ENCODE measurements at places on chromosomes 4 and X. TPM values are rescaled to one million over a fixed set of nuclear protein-coding genes. Genes with fewer than 3 reads are reported as not detected.

Gene NUDT6
- 4.2 TPM for total RNA-seq

DNA sequence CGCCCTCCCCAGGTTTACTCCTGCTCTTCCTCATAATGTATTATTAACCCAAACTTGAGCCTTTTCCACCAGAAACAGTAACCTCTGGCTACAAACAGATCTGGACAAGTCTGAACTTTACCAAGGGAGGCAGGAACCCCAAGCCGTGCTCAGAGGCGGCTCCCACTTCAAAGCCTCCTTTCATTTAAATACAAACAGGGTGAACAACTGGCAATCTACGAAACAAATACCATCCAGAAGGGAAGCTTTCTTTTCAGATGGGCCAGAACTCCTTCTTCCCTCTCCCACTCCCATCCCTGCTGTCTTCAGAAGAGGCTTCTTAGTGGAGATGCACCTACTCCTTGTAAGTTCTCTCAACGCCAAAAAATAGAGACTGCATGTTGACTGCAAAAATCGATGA, 2.1 kb upstream of the GPC4 start:
- no peaks in the 10 kb centered on the region for H3K36me3 ChIP-seq
- no peaks in the 10 kb centered on the region for H3K27me3 ChIP-seq
- H3K4me1 ChIP-seq, result peaks cover 20% of the 10 kb centered on the region
- DNase-seq, result no peak

DNA sequence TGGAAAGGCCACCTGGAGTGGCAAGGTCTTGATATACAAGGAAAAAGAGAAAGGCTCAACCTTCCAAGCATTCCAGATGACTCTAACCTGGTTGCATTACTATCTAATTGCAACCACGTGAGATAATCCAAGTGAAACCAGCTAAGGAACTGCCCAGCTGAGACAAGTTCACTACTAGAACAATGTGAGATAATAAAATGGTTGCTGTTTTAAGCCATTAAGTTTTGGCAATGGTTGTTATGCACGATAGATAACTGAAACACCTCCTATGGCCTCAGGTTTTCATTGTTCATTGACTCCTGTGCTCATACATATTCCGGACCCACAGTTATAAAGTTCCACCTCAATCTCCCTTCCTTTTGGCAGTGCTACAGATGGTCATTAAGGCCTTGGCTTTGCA, 9.2 kb upstream of the CXorf66 start:
- H3K36me3 ChIP-seq, result no peaks in the 10 kb centered on the region
- no peak overlapping the region for H3K27ac ChIP-seq
- peaks cover 3% of the 10 kb centered on the region for H3K27me3 ChIP-seq
- H3K4me3 ChIP-seq, result no peak overlapping the region
- no peak for DNase-seq
- no peaks in the 10 kb centered on the region for H3K4me1 ChIP-seq

Gene EXOC1L
- total RNA-seq, result not detected

DNA sequence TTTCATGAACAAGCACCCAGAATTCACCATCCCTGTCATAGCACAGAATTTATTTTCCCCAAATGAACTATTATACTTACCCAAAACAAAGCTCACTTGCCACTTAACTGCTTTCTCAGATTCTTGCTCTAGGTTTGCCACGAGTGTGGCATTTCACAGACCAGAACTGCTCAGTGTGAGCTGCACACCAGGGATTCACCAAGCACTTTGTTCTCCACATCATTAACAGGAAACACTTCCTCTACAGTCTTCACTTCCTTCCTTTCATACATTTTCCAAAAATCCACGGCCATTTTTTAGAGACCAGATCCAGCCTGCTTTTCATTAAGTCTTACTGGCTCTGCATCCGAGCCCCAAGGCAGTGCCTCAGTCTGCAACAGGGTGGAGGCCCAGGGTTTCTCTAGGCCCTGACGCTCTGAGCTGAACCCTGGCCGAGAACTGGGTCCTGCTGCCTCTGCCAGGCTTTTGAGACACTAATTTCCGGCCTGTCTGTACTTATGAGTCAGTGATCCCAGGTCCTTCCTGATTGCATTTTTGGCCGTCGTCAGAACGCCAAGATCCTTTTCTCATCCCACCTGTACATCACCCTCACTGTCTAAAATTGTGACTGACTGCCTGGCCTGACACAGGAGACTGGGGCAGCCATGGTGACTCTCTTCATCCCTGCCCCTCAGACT, 67.6 kb upstream of the MTNR1A start:
- H3K27ac ChIP-seq, result peak overlapping the region; percentile 81
- DNase-seq, result no peak
- H3K27me3 ChIP-seq, result no peaks in the 10 kb centered on the region

DNA sequence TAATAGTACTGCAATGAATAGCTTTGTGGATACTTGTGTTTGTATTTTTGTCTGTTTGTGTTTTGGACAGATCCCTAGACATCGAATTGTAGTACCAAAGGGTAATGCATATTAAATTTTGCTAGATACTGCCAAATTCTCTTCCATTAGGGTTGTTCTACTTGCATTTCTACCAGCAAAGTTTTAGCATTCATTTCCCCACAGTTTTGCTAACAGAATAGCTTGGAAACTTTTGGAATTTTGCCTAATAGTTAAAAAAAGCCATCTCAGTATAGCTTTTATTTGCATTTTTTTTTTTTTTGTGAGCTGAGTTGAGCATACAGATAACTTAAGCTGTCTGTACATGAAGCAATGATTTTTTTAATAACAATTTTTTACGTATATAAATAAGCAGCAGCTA, 1084.9 kb downstream of the ADGRL3 start:
- H3K4me1 ChIP-seq, result no peaks in the 10 kb centered on the region
- no peak overlapping the region for H3K4me3 ChIP-seq
- no peak overlapping the region for H3K27ac ChIP-seq
- no peaks in the 10 kb centered on the region for H3K27me3 ChIP-seq
- no peak for DNase-seq

- H3K27me3 ChIP-seq, result no peaks in the 10 kb centered on the region
- H3K4me3 ChIP-seq, result no peak overlapping the region
- no peaks in the 10 kb centered on the region for H3K4me1 ChIP-seq
Measured at GRCh38 chrX:79452881-79453280, 85.7 kb upstream of the ITM2A start.

GRCh38 chr4:48189731-48190130, 55.7 kb upstream of the TXK start:
- H3K27me3 ChIP-seq, result peaks cover 30% of the 10 kb centered on the region
- no peak for DNase-seq
- no peak overlapping the region for H3K4me3 ChIP-seq
- peaks cover 4% of the 10 kb centered on the region for H3K4me1 ChIP-seq
- no peaks in the 10 kb centered on the region for H3K36me3 ChIP-seq
- H3K27ac ChIP-seq, result no peak overlapping the region

DNA sequence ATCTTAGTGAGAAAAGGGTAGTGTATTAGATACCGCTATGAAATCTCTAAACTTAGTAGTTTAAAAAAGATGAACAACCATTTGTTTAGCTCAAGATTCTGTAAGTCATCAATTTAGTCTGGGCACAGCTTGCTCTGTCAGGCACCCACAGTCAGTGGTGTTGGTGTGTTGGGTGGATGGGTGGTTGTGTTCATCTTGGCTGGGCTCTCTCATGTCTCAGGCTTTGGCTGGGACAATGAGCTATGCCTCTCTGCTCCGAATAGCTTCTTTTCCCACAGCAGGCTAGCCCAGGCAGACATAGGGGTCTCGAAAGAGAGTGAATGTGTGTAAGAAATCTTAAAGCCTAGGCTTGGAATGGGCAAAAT, 127.0 kb upstream of the GATB start:
- no peak overlapping the region for H3K4me3 ChIP-seq
- no peak overlapping the region for H3K27ac ChIP-seq
- H3K36me3 ChIP-seq, result no peaks in the 10 kb centered on the region
- no peaks in the 10 kb centered on the region for H3K4me1 ChIP-seq
- no peak for DNase-seq

- H3K4me3 ChIP-seq, result no peak overlapping the region
- no peak for DNase-seq
- H3K27ac ChIP-seq, result no peak overlapping the region
- peaks cover under 1% of the 10 kb centered on the region for H3K4me1 ChIP-seq
Measured at GRCh38 chrX:56498756-56499155, 64.7 kb upstream of the UBQLN2 start.

GRCh38 chr4:165060938-165061337, 7.3 kb downstream of the TRIM75 start:
- no peak overlapping the region for H3K4me3 ChIP-seq
- H3K27ac ChIP-seq, result no peak overlapping the region
- DNase-seq, result no peak
- no peaks in the 10 kb centered on the region for H3K27me3 ChIP-seq
- no peaks in the 10 kb centered on the region for H3K36me3 ChIP-seq
- no peaks in the 10 kb centered on the region for H3K4me1 ChIP-seq

Gene MEPE
- total RNA-seq, result not detected

GRCh38 chr4:25161593-25161950, 1.3 kb upstream of the SEPSECS start:
- no peak for DNase-seq
- peak overlapping the region; percentile 81 for H3K4me3 ChIP-seq
- H3K36me3 ChIP-seq, result peaks cover 5% of the 10 kb centered on the region
- H3K4me1 ChIP-seq, result peaks cover 28% of the 10 kb centered on the region
- H3K27ac ChIP-seq, result peak overlapping the region; percentile 98
- no peaks in the 10 kb centered on the region for H3K27me3 ChIP-seq

Gene HTR2C
- total RNA-seq, result not detected

GRCh38 chr4:175951794-175952193, 113.8 kb upstream of the WDR17 start:
- H3K4me1 ChIP-seq, result no peaks in the 10 kb centered on the region
- H3K36me3 ChIP-seq, result no peaks in the 10 kb centered on the region
- H3K27ac ChIP-seq, result no peak overlapping the region
- no peak overlapping the region for H3K4me3 ChIP-seq

GRCh38 chrX:21373637-21374162, 518 bp upstream of the CNKSR2 start:
- H3K27ac ChIP-seq, result no peak overlapping the region
- peak overlapping the region; percentile 61 for H3K4me3 ChIP-seq
- no peak for DNase-seq
- H3K4me1 ChIP-seq, result peaks cover 5% of the 10 kb centered on the region
- H3K27me3 ChIP-seq, result peaks cover 37% of the 10 kb centered on the region

GRCh38 chr4:88860586-88860985, 163.0 kb upstream of the NAP1L5 start:
- H3K27ac ChIP-seq, result no peak overlapping the region
- no peak for DNase-seq
- peaks cover 8% of the 10 kb centered on the region for H3K4me1 ChIP-seq
- no peak overlapping the region for H3K4me3 ChIP-seq
- H3K36me3 ChIP-seq, result no peaks in the 10 kb centered on the region

GRCh38 chrX:30881797-30882196, 7.3 kb downstream of the TAB3 start:
- H3K4me3 ChIP-seq, result no peak overlapping the region
- H3K27ac ChIP-seq, result no peak overlapping the region
- no peaks in the 10 kb centered on the region for H3K4me1 ChIP-seq

Gene RNF212
- 9.1 TPM for total RNA-seq

Gene GAGE1
- not detected for total RNA-seq

DNA sequence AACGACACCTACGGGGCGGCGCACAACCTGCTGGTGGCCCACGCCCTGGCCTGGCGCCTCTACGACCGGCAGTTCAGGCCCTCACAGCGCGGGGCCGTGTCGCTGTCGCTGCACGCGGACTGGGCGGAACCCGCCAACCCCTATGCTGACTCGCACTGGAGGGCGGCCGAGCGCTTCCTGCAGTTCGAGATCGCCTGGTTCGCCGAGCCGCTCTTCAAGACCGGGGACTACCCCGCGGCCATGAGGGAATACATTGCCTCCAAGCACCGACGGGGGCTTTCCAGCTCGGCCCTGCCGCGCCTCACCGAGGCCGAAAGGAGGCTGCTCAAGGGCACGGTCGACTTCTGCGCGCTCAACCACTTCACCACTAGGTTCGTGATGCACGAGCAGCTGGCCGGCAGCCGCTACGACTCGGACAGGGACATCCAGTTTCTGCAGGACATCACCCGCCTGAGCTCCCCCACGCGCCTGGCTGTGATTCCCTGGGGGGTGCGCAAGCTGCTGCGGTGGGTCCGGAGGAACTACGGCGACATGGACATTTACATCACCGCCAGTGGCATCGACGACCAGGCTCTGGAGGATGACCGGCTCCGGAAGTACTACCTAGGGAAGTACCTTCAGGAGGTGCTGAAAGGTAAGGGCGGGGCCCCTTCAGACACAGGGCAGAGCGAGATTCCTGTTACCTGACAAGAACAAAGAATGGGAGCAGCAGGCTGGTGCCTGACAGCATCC, 11.7 kb downstream of the RPL9 start:
- H3K27me3 ChIP-seq, result no peaks in the 10 kb centered on the region
- no peak overlapping the region for H3K27ac ChIP-seq
- no peaks in the 10 kb centered on the region for H3K4me1 ChIP-seq
- H3K36me3 ChIP-seq, result peaks cover 9% of the 10 kb centered on the region
- DNase-seq, result peak; percentile 90

Gene SRPK3
- total RNA-seq, result 0.18 TPM

DNA sequence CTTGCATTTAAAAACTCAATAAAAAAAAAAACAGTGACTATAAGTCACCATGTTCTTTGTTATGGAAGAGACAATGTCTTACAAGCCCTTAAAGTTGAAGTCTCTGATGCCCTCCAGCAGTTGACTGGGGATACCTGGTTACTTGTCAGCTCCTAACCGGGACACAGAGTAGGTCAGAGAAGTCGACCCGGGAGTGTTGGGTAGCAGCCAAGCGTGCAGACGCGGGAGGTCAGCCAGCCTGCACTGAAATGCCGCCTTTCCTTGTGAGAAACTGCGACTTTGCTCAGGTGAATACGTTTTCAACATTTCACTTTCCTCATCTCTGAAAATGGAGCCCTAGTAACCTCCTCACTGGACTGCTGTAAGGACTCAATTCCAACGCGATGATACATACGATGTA, 81.8 kb downstream of the F11 start:
- no peak for DNase-seq
- no peak overlapping the region for H3K27ac ChIP-seq
- no peaks in the 10 kb centered on the region for H3K36me3 ChIP-seq
- no peak overlapping the region for H3K4me3 ChIP-seq
- H3K27me3 ChIP-seq, result peaks cover 12% of the 10 kb centered on the region

- no peak for DNase-seq
- no peak overlapping the region for H3K27ac ChIP-seq
- peaks cover 9% of the 10 kb centered on the region for H3K36me3 ChIP-seq
- peaks cover 15% of the 10 kb centered on the region for H3K4me1 ChIP-seq
- peak overlapping the region; percentile 50 for H3K4me3 ChIP-seq
Measured at GRCh38 chr4:112523764-112524505, 8.0 kb upstream of the NEUROG2 start.

Measured in chondrocyte (in vitro differentiated cells).